ENCODE measurements at places on chromosomes 7 and 10.

- DNase-seq = no peak
These were observed 228.7 kb upstream of the PTN start for GRCh38 chr7:137572056-137572784.

- no peak for DNase-seq
These were observed 38.6 kb upstream of the TRIM8 start for GRCh38 chr10:102605712-102606111.

DNA sequence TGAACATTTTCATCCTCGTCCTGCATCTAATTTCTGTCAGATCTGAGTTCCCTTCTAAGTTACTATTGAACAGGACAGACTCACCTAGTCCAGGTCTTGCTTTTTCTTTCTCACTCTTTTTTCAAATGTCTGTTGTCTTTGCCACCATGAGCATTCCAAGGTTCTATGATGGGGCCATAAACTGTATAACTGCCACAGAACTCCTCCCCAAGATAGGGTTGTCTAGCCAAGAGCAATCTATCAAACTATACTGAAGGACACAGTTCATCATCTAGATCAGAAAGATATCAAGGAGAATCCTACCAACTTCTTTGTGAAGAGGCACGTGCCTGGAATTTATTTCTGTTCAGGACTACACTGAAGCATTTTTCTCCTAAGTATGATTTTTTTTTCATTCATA is 50.1 kb upstream of the FEZF1 start:
- no peak for DNase-seq

GRCh38 chr10:97612386-97612785 is 20.9 kb downstream of the MORN4 start:
- peak; percentile 52 for DNase-seq

DNA sequence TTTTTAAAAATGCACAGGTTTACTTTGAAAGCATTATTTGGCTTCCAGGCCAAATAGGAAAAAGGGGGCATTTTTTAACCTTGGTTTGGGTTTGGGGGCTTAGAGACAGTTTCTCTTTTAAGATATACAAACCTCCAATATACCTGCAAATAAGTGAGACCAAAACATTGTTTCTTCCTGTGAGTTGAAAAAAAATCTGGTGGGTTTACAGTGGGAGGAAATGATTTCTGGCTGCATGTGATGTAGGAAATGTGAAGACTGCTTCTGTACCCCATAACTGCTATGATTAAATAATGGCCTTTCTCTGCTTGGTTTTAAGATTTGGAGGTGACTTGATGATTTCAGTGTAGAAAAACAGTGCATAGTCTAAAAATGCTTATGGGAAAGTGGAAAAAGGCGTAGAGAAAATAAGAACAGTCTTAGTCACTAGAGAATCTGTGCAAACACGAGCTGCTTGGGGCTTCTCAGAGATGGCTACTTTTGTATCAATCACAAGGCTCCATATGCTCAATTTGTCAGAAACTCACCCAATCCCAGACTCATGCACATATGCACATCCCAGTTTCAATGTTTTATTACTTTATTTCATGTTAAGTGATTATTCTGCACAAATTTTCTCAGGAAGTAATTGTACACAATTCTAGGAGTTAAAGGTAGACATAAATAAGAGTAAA is 22.1 kb upstream of the PRKCQ start:
- no peak for DNase-seq

Data from right forelimb (tissue), 1 donor.